ENCODE measurements at places on chromosomes 7 and 10.

- DNase-seq = no peak
These were observed 78.1 kb upstream of the GLI3 start for GRCh38 chr7:42315103-42315502.

DNA sequence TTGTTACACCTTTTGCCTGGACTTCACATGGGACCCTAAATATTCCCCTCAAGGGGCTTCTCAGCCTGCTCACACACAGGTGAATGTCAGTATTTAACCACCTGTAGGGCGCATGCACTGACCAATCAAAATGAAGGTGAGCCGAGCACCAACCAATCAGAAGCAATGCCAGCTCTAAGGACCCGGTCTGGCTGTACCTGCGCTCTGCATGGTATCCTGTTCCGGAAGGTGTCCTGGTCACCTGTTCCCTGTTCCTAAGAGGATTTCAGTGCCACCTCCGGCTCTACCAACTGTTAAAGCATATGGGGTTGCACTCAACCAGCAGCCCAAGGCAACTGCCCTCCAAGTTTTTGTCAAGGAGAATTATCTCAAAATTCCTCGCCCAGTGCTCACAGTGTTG lies 18.4 kb upstream of the CALN1 start:
- DNase-seq = no peak

GRCh38 chr10:71094712-71095390 lies 117.5 kb upstream of the UNC5B start:
- no peak for DNase-seq

- DNase-seq = no peak
These were observed 69.9 kb downstream of the FOXL3 start for GRCh38 chr7:359766-360361.

- DNase-seq = no peak
These were observed 37.2 kb downstream of the RAPGEF5 start for GRCh38 chr7:22319424-22320403.

DNA sequence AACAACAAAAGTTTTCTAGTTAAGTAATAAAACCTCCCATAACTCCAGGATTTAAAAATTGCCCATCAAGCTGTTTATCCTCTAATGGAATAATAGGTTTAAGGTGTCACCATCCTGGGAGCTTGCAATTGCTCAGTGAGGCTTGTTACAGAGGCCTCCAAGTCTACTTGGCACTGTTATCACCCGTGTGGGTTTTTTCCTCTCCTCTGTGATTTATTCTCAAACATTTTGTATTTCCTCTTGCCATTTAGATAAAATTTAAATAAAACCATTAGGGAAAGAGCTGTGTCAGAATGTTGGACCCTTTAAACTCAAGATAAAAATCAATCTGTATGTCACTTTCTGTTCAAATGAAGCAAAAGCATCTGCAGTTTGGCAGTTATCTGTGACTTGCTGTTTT lies 202.6 kb downstream of the GALNT17 start:
- no peak for DNase-seq

- DNase-seq = no peak
These were observed 19.7 kb upstream of the VPS37D start for GRCh38 chr7:73647725-73648592.

DNA sequence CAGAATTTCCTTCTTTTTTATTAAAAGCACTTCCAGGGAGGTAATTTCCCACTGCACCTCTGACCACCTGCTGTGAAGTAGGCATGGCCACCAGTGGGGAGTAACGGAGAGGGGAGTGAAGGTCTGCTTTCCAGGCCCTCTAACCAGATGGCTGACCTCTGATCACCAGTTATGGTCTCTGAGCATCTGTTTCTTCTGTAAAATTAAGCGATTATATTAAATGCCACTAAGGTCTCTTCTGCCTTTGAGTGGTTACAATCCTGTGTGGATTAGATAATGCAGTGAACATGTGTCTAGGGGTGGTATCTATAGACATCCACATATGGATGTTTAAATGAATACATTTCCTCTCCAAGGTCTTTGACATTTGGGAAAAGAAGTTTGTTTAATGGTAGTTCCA lies 199.6 kb downstream of the HERPUD2 start:
- no peak for DNase-seq
